Skeletal muscle cell (primary cell): ENCODE measurements at places on chromosomes 2 and 18.

DNA sequence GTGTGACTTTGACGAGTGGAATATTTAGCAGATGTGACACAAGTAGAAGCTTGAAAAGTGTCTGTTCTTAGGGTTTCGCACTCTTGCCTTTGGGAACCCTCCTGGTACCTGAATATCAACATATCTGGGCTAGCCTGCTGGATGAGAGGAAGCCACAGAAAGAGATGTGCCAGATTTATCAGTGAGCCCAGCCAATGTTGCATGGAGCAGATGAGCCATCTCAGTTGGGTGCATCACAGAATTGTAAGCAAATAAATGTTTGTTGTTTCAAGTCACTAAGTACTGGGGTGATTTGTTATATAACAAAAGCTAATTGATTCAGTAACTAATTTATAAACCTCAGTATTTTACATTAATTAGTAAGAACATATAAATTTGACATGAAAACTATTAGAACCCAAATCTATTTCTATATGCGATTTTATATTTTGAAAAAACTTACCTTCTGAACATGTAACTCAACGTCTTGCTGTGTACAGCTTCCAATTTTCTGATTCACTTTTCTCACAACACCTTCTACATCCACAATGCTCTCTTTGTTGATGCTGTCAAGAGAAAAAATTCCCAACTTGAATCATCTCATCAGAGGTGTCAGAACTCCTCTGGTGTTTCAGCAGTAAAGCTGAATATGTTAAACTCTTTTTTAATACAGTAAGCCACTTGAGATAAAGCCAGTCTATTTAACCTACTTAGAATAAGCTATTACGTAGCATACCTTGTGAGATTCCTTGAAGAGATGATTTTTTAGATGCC is 42.3 kb downstream of the DARS1 start:
- no peak for DNase-seq

GRCh38 chr2:128799284-128799552 is 480.6 kb upstream of the HS6ST1 start:
- DNase-seq = no peak

- DNase-seq = no peak
Measured at GRCh38 chr18:62938006-62938405, 222.7 kb downstream of the PHLPP1 start.

DNA sequence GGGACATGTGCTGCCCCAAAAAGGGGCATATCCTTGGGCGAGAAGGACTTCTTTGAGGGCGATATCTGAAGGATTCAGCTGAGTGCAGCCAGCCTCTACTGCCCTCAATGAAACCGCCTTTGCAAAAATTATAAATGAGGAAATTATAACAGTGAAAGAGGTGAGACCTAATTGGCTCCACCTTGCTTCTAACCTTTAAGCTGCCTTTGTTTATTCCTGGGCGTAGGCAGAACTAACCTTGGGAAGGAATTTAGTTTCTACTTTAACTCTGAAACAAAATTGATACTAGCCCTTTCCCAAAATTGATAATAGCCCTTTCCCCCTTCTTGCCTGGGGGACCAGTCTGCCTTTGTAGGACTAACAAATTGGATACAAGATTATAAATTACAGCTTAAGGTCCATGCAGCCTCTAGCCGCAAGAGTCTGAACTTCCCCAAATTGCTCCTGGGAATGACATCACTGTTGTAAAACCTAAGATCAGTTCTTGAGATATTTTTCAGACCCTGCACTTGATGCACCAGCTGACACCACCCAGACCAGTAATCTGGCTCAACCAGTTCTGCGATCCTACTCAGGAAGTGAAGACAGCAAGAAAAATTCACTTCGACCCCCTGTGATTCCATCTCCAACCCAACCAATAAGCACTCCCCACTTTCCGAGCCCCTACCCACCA is 36.0 kb upstream of the ASAP2 start:
- DNase-seq = no peak

DNA sequence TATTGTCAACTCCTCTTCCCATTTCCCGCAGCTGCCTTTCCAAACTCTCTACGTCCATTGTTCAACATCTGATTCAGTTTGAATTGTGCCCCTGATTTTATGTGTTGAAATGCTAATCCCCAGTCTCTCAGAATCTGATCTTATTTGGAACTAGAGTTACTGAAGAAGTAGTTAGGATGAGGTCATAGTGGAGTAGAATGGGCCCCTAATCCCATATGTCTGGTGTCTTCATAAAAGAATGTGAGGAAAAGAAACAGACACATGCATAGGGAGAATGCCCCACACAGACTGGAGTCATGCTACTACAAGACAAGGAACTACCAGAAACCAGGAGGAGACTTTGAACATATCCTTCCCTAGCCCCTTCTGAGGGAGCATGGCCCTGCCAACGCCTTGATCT is 99.2 kb downstream of the LRP1B start:
- DNase-seq = no peak

- DNase-seq = no peak
Measured at GRCh38 chr2:185279999-185280398, 458.6 kb upstream of the FSIP2 start.

DNA sequence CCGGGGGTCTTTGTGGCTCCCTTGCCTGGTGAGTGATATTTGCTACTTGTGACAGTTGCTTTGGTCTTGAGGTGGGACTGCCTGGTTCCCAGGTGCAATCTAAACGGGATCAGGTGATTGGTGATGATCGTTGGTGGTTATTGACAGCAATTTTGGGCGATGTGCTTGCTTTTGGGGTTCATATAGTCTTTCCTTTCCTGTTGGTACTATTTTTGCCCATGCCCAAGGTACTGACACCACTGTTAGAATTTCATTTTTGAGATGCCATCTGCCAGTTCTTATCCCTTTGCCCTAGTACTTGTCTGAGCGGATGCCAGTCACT is 573 bp downstream of the WDR7 start:
- no peak for DNase-seq
